Effector CD4-positive, alpha-beta T cell (primary cell): ENCODE measurements at places on chromosomes 11 and 22.

GRCh38 chr11:118497831-118498230 lies 29.4 kb upstream of the TTC36 start:
- no peak for DNase-seq

DNA sequence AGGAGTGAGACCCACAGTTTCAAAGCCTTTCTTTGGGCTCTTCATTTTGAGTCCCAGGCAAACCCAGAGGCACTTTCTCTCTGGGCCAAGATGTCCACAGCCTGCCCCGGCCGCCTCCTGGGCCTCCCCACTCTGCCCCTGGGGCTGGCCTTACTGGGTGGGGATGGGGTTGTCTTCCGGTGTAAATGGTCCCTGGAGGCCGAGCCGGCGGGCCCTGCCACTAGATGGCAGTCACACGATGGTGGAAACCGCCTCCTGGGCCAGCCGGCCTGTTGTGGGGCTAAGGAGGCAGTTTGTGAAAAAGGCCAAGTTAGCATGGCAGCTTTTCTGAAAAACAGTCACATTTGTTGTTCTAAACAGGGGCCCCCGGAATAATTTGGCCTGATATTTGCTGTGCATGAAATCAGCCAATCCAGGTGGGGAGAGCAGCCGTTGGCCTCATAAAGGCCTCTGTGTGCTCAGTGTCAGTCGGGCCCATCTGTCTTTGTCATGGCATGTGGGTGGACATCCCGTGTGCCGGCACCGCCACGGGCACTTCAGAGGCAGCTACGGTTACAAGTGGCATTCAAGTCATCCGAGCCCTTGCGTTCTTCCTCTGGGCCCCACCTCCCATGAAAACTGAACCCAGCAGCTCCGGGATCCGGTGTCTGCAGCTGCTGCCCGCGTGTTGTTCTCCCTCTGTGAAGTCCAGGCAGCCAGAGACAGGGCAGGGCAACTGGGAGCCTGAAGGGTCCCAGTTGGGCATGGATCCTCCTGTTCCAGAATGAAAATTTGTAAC lies 6.5 kb downstream of the MRPL23 start:
- DNase-seq = no peak

DNA sequence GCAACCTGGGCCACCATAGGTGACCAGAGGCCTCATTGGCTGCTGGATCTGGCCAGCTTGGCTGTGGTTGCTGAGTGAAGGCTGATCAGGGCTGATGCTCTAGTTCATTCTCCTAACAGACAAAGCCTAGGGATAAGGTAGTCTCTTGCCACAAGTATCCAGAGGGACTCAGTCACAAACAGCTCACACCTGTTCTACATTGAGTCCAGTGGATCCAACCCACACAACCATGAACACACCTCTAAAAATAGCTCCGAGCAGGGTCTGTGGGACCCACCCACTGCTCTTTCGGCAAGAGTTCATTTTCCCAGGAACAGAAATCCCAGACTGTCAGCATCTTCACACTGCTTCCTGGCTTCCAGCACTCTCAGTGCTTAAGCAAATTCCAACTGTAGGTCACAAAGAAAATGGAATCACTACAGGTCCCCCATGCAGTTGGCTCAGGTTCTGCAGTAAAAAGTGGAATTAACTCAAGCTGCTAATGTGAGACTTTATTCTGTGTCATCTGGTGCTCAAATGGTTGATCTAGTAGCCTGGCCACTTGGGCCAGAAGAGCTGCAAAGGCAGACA lies 67.3 kb downstream of the PPFIBP2 start:
- no peak for DNase-seq

- no peak for DNase-seq
Observed at GRCh38 chr11:117914991-117915618, 14.1 kb downstream of the TMPRSS13 start.
